Astrocyte of the hippocampus (primary cell): ENCODE measurements at places on chromosomes 6 and 20.
A peak's percentile ranks its signal among the peaks of the same experiment; 100 is the strongest.

DNA sequence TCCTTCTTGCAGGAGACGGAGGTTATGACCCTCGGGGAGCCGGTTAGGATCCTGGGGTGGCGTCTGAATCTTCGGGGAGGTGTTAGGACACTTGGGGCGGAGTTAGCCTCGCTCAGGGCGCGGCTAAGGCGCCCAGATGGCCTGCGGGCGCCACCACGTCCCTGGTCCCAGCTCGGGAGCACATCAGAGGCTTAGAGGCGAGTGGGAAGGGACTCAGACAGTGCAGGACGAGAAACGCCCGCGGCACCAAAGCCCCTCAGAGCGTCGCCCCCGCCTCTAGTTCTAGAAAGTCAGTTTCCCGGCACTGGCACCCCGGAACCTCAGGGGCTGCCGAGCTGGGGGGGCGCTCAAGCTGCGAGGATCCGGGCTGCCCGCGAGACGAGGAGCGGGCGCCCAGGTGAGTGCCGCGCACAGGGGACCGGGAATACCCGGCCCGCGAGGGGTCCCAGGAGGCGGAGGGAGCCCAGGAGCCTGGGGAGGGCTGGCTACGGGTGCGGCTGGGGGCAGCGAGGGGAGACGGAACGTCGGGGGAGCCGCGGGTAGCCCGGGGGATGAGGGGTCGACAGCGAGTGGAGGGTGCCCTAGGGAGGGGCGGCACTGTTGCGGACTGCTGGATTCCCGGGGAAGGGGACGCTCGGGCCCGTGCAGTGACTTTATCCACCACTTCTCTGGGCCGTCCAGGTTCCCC, at the start of gene HCK:
Gene HCK, plus strand, starts transcription at position 153 of the 688 bp plus-strand sequence.
- DNase-seq, result no peak

- DNase-seq, result no peak
These were observed 381.0 kb upstream of the SASH1 start for GRCh38 chr6:147961481-147962141.

DNA sequence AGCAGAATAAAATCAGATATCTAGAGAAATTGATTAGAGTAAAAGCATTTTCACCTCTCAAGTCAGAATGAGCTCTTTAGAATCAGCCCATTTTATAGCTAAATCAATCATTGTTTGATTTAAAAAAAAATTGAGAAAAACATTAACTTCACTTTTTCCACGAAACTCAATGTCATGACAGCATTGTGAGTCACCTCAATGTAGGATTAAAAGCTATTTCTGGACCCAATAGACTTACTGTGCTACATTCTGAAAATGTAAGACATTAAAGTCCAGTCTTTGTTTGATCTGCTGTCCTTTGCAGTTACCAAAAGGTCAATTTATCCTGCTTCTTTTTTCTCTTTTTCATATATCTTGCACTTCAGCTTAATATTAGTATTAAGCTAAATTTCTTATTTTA, 519.4 kb upstream of the ZNF337 start:
- DNase-seq, result peak; percentile 3

- no peak for DNase-seq
These were observed 243.3 kb upstream of the GRIK2 start for GRCh38 chr6:101150226-101150625.

- peak; percentile 70 for DNase-seq
These were observed 958 bp downstream of the MLIP start for GRCh38 chr6:54112151-54112650.

DNA sequence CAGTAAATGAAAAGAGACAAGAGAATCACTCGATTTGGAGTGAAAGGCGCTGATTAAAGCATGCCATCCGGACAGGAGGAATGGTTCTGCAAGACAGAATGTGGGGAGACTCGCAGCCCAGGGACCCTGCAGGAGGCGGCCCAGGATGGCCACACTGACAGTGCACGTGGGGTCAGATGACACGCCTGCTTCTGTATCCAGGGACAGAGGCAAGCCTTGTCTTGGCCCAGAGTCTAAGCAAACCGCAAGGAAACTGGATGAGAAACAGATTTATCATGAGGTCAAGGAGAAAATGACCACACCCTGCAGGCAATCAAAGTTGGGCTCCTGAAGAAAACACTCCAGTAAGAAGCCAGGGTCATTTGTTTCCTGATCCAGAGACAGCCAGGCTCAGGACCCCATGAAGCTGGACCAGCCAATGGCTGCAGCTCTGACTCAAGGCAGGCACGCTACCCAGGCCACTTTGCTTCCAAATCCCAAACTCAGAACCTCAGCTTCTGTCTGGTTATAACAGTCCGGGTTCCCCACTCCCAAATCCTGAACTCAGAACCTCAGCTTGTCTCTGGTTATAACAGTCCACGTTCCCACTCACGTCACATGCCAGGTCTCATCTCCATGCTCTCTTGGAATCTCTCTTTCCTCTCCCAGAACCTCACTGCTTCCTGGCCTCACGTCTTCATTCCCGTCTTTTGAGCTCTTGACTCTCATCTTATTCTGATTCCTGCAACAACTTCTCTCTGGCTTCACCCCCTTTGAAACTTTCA, 144.9 kb upstream of the THBS2 start:
- DNase-seq, result no peak

DNA sequence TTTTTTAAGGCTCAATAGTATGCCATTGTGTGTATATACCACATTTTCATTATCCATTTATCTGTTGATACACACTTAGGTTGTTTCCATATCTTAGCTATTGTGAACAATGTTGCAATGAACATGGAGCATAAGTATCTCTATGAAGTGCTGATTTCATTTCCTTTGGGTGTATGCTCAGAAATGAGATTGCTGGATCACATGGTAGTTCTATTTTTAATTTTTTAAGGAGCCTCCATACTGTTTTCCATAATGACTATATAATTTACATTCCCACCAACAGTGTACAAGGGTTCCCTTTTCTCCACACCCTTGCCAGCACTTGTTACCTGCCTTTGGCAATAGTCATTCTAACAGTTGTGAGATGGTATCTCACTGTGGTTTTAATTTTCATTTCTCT, 15.1 kb upstream of the HLA-DOA start:
- no peak for DNase-seq
